ENCODE measurements at places on chromosomes 4 and X.

GRCh38 chr4:17124767-17125166 is 226.3 kb upstream of the LDB2 start:
- DNase-seq, result no peak

GRCh38 chr4:186827534-186827897 is 103.9 kb upstream of the FAT1 start:
- DNase-seq, result no peak

GRCh38 chr4:79563219-79563618 is 155.2 kb upstream of the GK2 start:
- no peak for DNase-seq

- DNase-seq, result no peak
These were observed 11.1 kb downstream of the STARD8 start for GRCh38 chrX:68658530-68658929.

- DNase-seq, result no peak
These were observed 127.2 kb downstream of the NR3C2 start for GRCh38 chr4:148315049-148315448.

DNA sequence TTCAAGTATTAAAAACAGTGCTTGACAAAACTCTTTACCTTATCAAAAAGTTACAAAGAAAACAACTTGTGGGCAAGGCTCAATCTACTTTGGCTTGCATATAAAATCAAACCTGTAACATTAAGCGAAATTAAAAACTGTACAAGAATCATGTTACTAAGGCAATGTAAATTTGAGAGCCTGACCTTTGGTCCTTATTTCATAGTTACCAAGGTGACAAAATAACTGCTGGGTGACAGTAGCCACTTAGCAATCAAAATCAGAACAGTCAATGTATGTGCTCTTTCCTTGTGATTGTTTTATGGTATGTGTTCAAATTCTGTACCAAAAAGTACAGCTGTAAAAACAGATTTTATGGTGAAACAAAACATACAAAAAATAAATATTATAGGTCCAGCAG is 204.0 kb downstream of the RASL11B start:
- no peak for DNase-seq

- DNase-seq, result no peak
These were observed 229.1 kb downstream of the DCTD start for GRCh38 chr4:182688081-182688480.

DNA sequence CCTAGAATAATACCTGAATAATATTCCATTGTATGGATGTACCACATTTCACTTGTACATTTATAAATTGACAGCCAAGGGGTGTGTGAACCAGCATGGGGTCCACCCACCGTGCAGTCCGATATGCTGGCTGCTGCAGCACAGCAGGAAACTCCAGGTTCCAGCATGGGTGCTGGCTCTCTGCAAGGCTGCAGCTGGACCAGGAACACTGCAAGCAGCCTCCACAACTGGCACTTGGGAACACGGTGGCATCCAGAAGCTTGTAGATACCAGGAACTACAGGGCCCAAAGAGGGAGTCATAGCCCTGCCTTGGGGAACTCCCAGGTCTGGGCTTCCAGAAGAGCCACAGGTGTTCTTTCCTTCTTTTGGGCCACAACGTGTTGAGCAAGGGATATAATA is 91.2 kb downstream of the NXF2 start:
- no peak for DNase-seq

- DNase-seq, result no peak
These were observed 79.3 kb upstream of the DYNLT3 start for GRCh38 chrX:37926700-37927099.

DNA sequence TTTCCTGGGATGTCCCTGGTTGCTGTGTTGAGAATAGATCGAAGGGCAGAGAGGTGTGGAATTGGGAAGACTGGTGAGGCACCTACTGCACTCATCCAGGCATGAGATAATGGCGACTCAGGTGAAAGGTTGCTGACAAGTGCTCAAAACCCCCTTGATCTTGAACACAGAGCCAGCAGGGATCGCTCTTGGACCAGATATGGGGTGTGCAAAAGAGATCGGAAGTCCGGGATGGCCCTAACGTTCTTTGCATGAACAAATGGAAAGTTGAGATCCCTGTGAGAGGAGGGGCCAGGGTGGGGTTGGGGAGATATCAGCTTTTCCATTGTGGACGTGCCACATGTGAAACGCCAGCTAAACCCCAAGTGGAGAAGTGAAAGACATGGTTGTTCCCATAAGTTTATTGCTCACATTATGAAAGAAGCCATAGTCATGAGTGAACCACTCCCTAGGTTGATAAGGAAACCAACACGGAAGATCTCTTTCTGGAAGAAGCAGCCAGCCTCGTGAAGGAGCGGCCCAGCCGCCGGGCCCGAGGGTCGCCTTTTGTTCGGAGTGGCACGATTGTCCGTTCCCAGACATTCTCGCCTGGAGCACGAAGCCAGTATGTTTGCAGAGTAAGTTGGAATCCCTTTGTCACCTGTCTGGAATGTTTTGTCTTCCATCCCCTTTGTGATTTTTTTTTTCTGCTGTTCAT is 22.6 kb upstream of the CLCN4 start:
- no peak for DNase-seq

GRCh38 chrX:36310136-36310535 is 390.6 kb downstream of the CFAP47 start:
- no peak for DNase-seq

All from D721Med (cell line).